Activated CD4-positive, alpha-beta memory T cell treated with anti-CD3 and anti-CD28 coated beads for 36 hours (primary cell): ENCODE measurements at places on chromosomes 13 and 19. TPM values are rescaled to one million over a fixed set of nuclear protein-coding genes. Genes with fewer than 3 reads are reported as not detected.

The IRS2 gene
- total RNA-seq: 2.3 TPM

The CDC42EP5 gene
- total RNA-seq: not detected

The FAM124A gene
- 0.24 TPM for total RNA-seq

DNA sequence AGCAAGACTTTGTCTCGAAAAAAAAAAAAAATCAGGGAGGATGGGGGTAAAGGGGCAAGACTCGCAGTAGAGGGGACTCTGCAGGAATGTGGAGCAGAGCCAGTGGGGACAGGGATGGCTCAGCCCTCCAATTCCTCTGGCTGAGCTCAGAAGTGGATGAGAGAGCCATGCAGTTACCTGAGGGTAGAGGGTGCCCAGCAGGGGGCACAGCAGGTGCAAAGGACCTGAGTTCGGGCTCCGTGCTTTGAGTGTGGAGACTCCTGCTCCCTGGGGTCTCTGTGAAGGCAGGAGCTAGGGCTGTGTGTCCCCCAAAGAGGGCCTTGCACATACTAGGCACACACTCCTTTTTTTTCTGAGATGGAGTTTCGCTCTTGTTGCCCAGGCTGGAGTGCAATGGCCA is 7.7 kb downstream of the DOCK6 start:
- no peak for DNase-seq
- no peaks in the 10 kb centered on the region for H3K27me3 ChIP-seq
- no peak overlapping the region for H3K27ac ChIP-seq
- no peaks in the 10 kb centered on the region for H3K4me1 ChIP-seq
- no peak overlapping the region for H3K4me3 ChIP-seq
- no peaks in the 10 kb centered on the region for H3K36me3 ChIP-seq

DNA sequence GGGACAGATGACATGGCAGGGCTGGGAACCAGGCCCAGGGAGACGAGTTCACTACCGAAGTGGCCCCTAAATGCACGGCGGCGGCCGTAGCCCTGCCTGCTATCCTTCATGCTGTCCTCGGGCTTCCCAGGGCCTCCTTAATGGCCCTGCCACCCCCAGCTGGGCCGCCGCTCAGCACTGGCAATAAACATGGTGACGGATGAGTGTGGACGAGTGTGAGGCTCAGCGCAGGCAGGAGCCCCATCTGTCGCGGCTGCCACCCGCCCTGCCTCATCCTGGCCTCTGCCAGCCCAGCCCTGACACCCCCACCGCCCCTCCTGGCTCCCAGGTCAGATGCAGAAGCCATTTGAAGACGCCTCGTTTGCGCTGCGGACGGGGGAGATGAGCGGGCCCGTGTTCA is 13.6 kb downstream of the PIN1 start:
- no peak overlapping the region for H3K27ac ChIP-seq
- H3K36me3 ChIP-seq: peaks cover 9% of the 10 kb centered on the region
- H3K4me3 ChIP-seq: no peak overlapping the region
- H3K27me3 ChIP-seq: no peaks in the 10 kb centered on the region

GRCh38 chr19:10339380-10339960 is at the start of gene ICAM3:
ICAM3 (minus strand) TSS chr19:10339624; CDS start chr19:10339614, 10 bp downstream.
- no peaks in the 10 kb centered on the region for H3K27me3 ChIP-seq
- peaks cover 28% of the 10 kb centered on the region for H3K4me1 ChIP-seq
- peak within 1 kb of the TSS; percentile 86 for H3K4me3 ChIP-seq
- DNase-seq: peak; percentile 86

DNA sequence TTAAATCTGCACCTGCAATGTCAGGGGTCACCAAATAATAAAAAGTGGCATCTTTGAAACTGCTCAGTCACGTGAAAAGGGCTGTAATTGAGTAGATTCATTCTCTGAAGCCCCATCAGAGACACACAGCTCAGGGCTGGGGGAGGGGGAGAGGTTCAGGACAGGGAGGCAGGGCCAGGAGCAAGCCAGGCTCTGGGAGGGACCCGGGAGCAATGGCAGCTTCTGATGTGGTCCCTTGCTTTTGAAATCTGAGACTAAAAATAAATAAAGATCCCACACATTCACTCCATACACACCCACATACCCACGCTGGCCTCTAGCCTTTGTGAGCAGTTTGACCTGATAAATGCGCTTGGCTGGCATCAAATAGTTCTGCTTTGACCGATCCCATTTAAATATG is 32.8 kb downstream of the GSX1 start:
- DNase-seq: no peak
- peaks cover 4% of the 10 kb centered on the region for H3K4me1 ChIP-seq
- H3K4me3 ChIP-seq: no peak overlapping the region
- H3K27me3 ChIP-seq: peaks cover 49% of the 10 kb centered on the region
- H3K36me3 ChIP-seq: no peaks in the 10 kb centered on the region

- no peak for DNase-seq
- no peak overlapping the region for H3K27ac ChIP-seq
- H3K27me3 ChIP-seq: no peaks in the 10 kb centered on the region
- no peaks in the 10 kb centered on the region for H3K36me3 ChIP-seq
Observed at GRCh38 chr13:75226092-75226491, 255.9 kb downstream of the TBC1D4 start.

GRCh38 chr19:54928299-54928698 is 19.0 kb downstream of the NLRP7 start:
- peaks cover 2% of the 10 kb centered on the region for H3K36me3 ChIP-seq
- peaks cover 5% of the 10 kb centered on the region for H3K27me3 ChIP-seq
- H3K27ac ChIP-seq: no peak overlapping the region
